ENCODE measurements at places on chromosomes 7 and 10.
A peak's percentile ranks its signal among the peaks of the same experiment; 100 is the strongest.

- DNase-seq = no peak
Measured at GRCh38 chr10:103921750-103922195, 3.8 kb upstream of the STN1 start.

DNA sequence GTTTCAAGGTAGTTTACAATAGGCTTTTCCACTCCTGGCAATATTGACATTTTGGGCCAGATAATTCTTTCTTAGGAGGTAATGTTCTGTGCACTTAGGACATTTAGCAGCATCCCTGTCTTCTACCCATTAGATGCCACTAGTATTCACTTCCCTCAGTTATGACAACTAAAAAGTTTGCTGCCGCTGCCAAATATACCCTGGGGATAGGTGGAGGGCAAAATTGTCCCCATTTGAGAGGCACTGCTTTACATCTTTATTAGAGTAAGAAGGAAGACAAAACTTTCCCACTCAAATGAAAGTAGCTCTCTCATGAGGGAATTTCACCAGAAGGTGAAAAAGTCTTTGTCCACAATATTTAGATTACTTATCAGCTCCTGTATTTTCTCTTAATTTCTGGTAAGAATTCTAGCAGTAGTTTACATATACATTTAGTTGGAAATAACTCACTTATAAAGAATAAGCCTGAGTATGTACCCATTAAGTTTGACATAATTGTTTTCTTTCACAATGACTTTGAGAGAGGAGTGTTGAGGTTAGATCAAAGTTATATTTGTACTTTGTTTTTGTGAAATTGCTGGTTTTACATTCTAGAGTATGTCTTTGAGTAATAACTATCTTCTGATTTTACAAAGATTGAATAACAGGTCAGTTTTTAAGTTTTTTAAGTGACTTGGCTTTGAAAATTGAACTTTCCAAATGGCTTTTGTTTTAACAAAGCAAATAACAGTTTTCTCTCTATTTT, 46.0 kb downstream of the HELLS start:
- no peak for DNase-seq

- DNase-seq = no peak
Measured at GRCh38 chr10:28561531-28561930, 28.6 kb downstream of the WAC start.

GRCh38 chr10:98528805-98529183, 82.1 kb upstream of the HPS1 start:
- no peak for DNase-seq

DNA sequence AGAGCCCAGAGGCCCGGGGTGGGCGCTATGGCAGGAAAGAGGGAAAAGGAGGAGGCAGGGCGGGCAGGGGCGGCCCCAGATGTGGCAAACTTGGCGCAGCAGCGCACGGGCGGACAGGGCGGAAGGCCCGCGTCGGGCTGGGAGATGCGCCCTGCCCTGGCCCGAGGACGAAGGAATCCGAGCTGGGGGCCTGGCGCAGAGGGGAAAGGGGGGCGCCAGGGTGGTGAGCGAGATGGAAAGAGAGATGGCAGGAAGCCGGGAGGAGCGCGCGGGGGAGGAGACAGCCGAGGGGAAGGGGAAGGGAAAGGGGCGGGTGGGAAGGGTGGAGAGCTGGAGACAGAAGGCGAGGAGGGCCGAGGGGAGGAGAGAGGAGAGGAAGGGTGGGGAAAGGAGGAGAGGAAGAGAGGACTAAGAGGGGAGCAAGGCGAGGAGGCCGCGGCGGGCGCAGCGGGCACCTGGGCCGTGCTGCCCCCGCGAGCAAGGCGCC, at the start of gene MARVELD1:
TSS of gene MARVELD1 (plus strand) at position 392 of the 487 bp plus-strand sequence. CDS start 147 bp downstream, outside the sequence.
- DNase-seq = no peak

DNA sequence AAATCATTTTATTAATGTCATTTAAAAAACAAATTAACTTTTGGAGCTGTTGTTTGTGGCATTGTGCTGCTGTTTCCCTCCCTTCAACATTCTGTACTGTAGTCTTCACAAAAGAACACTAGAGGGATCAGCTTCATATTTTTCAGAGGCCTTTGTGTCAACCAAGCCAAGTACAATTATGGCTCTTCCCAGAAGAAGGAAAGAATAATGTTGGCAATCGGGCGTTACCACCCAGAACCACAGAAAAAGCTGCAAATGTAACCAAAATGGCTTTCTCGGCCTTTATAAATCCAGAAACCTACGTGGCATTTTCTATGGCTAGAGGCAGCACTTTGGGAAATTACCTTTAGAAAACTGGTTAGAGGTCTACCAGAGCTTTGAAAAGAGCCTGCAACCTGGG, 98.8 kb upstream of the COL1A2 start:
- no peak for DNase-seq

- DNase-seq = peak; percentile 72
Measured at GRCh38 chr7:147170341-147171012, 1053.9 kb downstream of the CNTNAP2 start.

GRCh38 chr10:101218351-101219138, 10.7 kb downstream of the LBX1 start:
- no peak for DNase-seq

GRCh38 chr10:24382979-24383663, 174.2 kb downstream of the KIAA1217 start:
- DNase-seq = no peak

GRCh38 chr7:28406192-28406591, 6.1 kb upstream of the CREB5 start:
- no peak for DNase-seq

- no peak for DNase-seq
Measured at GRCh38 chr10:92830478-92831389, 17.6 kb upstream of the EXOC6 start.

- DNase-seq = no peak
Measured at GRCh38 chr7:120504386-120504785, 231.4 kb downstream of the KCND2 start.

- DNase-seq = no peak
Measured at GRCh38 chr7:17497549-17498167, 199.2 kb downstream of the AHR start.

GRCh38 chr10:69318867-69319727, 40.8 kb downstream of the HK1 start:
- no peak for DNase-seq

All from chondrocyte (in vitro differentiated cells).